NCI-H510A treated with DMSO at 0.1 percent for 48 hours (cell line): ENCODE measurements at places on chromosomes 5 and 9.

DNA sequence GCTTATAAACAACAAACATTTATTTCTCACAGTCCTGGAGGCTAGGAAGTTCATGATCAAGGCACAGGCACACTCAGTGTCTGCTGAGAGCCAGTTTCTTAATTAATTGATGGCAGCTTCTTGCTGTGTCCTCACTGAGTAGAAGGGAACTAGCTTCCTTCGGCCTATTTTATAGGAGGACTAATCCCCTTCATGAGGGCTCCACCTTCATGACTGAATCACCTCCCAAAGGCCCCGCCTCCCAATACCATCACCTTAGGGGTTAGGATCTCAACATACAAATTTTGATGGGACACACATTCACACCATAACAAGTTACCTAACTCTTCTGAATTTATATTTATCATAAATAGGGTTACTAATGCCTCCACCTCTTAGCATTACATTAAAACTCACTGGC, 129.8 kb downstream of the GNAQ start:
- no peak for DNase-seq

DNA sequence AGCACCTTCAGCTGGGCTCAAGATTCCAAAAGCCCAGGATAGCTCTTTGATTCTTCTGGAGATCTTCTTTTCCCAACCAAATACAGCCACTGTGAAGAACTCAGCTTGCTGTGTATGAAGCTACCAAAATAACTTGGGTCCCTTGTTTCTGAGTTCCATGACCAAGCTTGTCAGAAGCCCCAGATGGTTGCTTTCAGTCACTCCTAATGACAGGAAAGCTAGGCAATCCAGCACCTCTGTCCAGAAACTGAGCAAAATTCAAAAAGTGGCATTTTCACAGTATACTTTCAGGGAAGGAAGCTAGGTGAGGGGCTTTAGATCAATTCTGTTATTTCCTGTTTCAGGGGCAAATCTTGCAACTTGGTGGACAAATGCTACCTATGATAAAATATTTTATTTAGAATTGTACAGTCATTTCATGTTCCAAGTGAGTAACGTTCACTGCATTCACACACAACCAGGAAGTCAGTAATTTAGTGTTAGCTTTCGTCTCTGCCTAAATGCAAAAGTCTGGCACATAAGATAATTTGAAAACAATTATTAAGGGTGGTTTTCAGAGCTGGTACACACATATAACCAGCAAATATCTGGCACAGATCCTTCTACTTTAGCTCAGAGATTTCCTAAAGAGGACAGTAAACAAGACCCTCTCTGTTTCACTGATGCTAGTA, 330.1 kb downstream of the GLIS3 start:
- DNase-seq: no peak

DNA sequence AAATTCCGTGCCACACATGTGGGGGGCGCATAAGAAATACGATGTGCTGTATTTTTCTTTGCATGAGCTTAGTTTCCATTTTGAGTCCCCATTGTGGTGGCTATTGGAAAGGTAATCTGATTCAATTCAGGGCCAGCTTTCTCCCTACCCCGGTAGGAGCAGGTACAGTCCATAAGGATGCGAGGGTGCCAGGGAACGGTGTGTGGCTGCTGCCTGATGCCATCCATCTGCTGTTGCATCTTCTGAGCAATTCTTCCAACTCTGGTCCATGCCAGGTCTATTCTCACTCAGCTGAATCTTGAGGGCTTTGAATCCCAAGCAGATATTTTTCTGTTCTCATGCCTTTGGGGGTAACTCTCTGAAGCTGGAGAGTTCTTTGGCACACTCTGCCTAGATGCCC, 392.7 kb downstream of the AGTPBP1 start:
- DNase-seq: no peak

GRCh38 chr5:56350597-56351170, 117.6 kb upstream of the ANKRD55 start:
- no peak for DNase-seq

DNA sequence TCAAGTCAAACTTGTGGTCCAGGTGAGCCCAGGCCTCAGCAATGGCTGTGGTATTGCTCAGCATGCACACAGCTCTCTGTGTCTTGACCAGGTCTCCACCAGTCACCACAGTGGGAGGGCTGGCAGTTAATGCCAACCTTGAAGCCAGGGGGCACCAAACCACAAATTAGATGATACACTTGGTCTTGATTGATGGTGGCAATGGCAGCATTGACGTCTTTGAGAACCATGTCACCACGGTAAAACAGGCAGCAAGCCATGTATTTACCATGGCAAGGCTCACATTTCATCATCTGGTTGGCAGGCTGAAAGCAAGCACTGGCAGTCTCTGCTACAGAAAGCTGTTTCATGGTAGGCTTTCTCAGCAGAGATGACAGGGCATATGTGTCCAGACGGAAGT, 40.0 kb downstream of the NIM1K start:
- DNase-seq: no peak

DNA sequence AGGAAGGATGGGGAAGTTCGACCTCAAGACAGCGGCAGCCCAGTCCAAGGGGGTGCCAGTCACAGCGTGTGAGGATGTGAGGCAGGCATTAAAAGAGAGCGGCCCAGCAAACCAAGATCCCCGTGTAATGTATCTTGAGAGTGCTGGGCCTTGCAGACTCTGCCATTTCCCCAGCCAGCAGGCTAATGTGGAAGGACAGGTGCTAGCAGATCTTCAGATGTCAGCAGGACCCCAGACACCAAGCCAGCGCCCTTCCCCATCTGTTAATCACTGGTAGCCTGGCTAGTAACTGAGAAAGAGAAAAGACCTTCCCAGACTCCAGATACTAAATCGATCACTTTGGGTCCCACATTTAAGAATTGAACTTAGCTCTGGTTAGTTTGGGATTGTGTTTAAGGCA, 62.2 kb downstream of the NTRK2 start:
- no peak for DNase-seq

GRCh38 chr9:77816641-77817341, 168.7 kb upstream of the GNA14 start:
- DNase-seq: no peak

DNA sequence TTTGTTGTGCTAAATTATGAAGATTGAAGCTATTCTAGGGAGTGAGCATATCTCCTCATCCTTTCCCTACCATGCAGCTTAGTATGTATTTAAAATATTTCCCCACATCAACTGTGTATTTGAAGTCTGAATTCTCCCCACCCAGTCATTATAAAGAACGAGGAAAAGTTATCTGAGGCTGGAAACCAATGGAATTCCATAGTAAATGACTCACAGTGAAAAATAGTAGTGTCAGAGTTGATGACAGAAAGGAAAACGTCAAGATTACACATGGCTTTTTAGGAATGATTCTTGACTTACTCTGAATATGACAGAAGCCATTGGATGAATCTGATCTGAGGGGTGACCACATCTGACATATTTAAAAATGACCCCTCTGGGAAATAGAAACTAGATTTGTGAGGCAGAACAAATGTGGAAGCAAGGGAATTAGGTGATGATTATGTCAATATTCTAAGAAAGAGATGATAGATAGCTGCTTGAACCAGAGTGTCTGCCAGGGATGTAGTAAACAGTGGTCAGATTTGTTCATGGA, 1768.9 kb upstream of the CDH9 start:
- DNase-seq: no peak

DNA sequence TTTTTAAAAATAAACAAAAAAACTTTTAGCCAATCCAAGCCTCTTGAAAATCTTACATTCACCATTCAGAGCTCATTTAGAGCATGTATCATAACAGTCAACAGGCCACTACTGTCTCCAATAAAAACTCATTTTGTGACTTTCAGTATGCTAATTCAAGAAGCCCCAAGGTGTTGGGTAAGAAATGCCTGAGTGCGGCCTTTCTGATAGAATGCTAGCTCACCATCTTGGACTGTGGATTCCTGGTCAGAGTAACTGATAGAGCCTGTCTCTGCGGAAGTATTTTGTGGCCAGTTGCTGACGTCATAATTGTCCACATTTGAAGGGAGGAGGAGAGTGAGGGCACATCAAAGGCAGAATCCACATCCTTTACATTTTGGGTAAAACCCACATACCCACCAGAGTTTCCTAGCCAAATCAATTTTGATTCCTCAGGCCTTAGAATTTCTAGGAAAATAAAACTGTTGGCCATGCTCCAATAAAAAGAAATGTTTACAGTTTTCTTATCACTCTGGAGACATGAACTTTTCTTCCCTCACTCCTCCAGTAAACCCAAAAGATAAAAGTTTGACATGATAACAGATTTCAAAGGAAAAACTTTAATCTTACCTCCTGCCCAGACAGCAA, 41.1 kb upstream of the ERCC6L2 start:
- no peak for DNase-seq

DNA sequence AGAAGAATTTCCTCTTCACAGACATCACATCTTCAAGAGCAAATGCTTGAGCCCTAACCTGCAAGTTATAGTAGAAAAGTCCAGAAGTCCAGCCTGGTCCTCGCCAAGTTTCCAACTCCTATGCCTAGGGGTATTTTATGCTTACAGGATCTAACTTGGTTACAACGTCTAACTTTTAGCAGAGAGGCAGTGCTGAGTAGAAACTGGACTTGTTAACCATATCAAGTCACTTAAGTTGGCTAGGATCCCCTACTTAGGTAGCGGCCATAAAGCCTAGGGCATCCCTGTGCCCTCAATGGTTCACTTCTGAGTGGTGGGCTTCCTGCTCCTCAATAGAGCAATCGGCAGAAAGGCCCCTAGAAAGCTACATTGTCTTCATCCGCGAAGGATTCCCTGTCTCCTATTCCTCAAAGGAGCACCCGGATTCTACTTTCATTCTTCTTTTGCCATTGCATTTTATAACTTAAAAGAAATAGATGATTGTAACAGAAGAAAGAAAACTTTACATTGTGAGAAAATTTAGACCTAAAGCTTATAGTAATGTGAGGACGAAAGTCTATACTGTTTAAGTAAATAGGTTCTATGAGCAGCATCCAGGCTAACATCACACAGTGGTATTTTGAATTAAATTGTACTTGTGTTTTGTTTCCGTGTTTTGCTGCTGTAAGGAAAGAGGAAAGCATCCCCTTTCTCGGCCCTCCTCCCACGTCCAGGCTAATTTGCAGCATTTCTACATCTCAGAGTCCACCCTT, 1.3 kb upstream of the MTAP start:
- DNase-seq: no peak

DNA sequence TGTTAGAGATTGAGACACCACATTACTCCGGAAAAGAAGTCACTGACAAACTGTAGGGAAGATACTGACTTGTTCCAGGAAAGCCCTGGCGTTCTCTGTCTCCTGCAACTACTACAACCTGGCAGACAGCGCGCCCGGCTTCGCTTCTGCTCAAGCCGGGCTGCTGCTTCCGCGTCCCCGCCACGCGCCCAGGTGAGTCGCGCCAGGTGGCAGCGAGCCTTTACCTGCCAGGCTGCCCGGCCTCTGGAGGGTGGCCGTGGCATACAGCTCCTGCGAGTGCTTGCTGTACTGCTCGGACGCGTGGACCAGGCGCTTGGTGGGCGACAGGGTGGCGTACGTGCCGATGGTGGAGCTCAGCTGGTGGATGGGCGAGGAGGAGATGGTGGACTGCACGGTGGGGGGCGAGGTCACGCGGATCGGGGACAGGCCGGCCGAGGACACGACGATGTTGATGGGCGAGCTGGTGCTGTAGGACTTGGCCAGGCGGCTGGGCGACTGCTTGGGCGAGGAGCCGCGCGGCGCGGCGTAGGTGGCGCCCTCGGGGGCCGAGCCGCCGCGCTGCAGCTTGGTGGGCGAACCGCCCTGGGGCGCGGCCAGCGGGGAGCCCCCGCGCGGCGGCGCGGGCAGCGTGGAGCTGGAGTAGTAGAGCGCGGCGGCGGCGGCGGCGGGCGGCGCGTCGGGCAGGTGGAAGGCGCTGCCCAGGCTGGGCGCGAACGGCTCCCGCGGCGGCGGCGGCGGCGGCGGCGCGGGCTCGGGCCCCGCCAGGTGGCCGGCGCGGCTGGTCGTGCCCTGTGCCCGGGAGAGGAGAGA, 519.6 kb downstream of the CTNND2 start:
- no peak for DNase-seq

- peak; percentile 93 for DNase-seq
These were observed 24.4 kb upstream of the GRPEL2 start for GRCh38 chr5:149320791-149321330.

- no peak for DNase-seq
These were observed 301.1 kb downstream of the NR3C1 start for GRCh38 chr5:143102411-143102810.

- DNase-seq: peak; percentile 24
These were observed 58.6 kb upstream of the CTXN3 start for GRCh38 chr5:127590156-127590722.

DNA sequence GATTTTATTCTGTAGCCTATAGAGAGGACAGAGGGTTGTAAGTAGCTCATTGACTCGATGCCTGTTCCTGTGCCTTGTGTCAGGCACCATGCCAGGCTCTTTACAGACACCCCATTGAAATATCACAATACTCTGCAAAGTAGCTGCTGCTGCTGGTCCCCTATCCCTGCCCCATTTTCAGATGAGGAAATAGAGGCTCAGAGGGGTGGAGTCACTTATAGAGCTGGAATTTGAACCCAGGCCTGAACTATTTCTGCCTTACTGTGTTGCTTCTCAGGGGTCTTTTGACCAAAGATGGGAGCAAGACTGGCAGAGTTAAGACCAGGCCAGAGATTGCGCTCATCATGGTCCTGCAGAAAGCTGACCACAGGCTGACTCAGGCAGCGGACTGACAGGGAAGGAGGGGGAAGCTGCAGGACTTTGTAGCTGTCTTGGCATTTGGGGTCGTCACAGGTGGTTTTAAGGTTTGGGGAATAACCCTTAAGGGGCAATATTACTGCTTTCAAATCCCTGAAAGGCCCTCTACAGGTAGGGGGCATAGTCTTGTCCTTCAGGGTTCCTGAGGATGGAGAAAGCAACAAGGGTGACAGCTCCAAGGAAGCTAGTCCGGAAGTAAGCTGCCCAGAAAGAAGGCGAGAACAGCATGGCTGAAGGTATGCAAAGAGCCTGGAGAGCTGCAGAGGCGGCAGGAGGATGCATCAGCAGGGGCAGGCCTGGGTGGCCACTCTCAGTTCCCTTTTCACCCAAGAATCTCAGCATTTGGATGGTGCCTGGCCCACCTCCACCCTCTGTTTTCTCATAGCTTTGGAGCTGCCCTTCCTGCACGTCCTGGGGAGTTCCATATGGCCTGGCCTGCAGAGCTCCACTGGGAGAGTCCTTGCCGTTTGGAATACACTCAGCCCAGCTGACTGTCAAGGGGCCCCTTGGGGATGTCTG, 18.3 kb upstream of the NDST1 start:
- no peak for DNase-seq

GRCh38 chr5:161934486-161934885, 86.6 kb downstream of the GABRA1 start:
- DNase-seq: no peak

- no peak for DNase-seq
These were observed 703.9 kb downstream of the EFNA5 start for GRCh38 chr5:106966686-106967315.

DNA sequence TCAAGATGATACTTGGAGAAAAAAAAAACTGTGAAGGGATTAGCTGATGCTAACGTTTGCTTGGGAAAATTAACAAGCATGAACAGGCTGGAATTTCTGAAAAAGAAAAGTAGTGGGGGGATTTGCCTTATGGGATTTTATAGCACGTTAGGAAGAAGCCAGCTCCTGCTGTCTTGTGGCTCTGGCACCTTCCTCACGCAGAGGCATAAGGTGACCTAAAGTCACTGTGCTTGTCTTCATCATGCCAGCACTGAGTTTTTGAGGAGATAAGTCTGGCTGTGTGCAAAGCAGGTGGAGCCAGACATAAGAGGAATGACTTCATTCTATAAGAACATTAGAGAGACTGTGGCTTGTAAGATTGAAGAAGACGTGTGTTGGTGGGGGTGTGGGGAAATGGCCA, 94.4 kb upstream of the MAP1B start:
- no peak for DNase-seq

GRCh38 chr5:42894057-42894456, 82.4 kb upstream of the SELENOP start:
- DNase-seq: no peak
